ENCODE measurements at places on chromosomes 13 and 19.
A peak's percentile ranks its signal among the peaks of the same experiment; 100 is the strongest.

DNA sequence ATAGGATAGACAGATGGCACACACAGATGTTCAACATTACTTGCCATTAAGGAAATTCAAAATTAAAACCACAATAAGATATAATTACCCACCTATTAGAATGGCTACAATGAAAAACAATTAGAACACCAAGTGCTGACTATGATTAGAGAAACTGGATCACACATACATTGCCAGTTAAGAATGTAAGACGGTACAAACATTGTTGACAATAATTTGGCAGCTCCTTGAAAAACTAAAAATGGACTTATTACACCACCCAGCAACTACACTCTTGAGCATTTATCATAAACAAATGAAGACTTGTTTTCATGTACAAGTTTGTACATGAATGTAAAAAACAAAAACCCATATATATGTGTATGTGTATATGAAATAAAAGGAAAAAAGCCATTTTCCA, 13.7 kb downstream of the ZNF461 start:
- DNase-seq: no peak

GRCh38 chr19:52140032-52140710, 433 bp upstream of the ZNF616 start:
- DNase-seq: no peak

GRCh38 chr19:14544047-14544446, 14.7 kb downstream of the TECR start:
- DNase-seq: no peak

DNA sequence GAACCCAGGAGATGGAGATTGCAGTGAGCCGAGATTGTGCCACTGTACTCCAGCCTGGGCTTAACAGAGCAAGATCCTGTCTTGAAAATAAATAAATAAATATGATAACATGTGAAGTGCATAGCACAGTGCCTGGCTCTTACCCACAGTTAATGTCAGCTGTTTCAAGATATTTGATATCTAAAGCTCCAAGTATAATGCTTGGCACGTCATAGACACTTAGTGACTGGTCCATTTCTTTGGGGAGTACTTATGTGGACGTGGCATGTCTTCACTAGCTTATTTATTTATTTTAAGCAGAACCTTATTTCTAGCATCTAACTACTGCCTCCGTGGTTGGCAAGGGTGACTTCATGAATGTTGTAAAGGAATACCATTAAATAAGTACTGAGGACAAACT, 18.8 kb downstream of the GARRE1 start:
- DNase-seq: no peak

DNA sequence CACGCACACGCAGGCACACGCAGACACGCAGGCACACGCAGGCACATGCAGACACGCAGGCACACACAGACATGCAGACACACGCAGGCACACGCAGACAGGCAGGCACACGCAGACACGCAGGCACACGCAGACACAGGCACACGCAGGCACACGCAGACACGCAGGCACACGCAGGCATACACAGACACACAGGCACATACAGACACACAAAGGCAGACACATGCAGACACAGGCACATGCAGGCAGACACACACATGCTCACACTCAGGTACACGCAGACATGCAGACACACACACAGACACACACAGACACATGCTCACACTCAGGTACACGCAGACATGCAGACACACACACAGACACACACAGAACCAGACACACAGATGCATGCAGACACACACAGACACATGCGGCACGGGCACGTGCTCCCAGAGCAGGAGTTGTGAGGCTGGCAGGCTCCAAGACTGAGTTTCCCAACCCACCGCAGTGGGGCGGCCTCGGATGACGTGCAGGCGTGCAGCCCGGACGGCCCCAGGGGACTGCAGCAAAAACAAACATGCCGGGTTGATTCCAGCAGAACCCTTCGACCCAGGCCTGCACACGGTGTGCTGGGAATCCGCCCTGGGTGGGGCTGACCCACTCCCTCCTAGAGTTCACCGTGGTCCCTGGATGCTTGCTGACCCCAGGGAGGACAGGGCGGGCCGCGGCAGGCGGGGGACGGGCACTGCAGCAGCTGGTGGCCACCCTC, 100.0 kb downstream of the GADD45B start:
- DNase-seq: peak; percentile 89

- DNase-seq: no peak
Observed at GRCh38 chr19:33670398-33670797, 48.6 kb downstream of the CHST8 start.
